Activated B cell treated with CpG ODN at 0.5 μM for 24 hours (primary cell): ENCODE measurements at places on chromosomes 6 and 20.

- no peaks in the 10 kb centered on the region for H3K4me1 ChIP-seq
- no peaks in the 10 kb centered on the region for H3K36me3 ChIP-seq
- no peak within 1 kb of the TSS for H3K4me3 ChIP-seq
- no peak within 1 kb of the TSS for H3K27ac ChIP-seq
- H3K27me3 ChIP-seq, result peaks cover 48% of the 10 kb centered on the region
- DNase-seq, result peak; percentile 29
Measured at GRCh38 chr6:109978174-109979032, at the start of gene GPR6. Gene GPR6 (plus strand): TSS chr6:109978311. CDS start chr6:109979113, 802 bp downstream.

DNA sequence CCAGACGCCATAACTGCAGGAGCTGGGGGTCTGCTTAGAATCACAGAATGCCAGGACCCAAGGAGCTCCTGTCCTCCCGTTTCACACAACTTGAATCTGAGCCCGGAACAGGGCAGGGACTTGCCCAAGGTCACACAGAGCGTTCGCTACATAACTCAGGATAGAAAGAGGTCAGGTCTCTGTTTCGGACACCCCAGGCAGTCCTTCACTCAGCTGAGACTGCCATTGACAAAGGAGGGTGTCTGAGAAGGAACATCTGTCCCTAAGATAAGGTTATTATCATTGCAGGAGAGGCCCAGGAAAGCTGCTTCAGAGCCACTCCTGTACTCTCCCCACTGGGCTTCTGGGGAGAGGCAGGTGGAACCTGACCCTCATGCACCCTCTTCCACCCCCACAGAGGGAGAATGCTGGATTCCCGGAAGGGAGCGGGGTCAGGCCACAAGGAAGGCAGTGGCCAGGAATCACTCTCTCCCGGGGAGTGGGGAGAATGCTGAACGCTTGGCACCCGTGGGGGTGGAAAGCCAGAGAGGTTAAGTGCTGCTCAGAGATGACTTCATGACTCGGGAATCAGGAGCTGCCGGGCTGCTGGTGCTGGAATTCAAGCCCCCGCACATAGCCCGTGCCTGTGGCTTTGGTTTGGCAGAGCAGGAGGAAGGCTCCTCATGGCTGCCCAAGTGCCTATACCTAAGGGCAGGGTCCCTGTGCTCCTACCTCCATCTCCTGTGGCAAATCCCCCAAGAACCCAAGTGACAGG lies 10.7 kb downstream of the SDC4 start:
- no peaks in the 10 kb centered on the region for H3K4me1 ChIP-seq
- DNase-seq, result no peak
- H3K4me3 ChIP-seq, result no peak overlapping the region
- peaks cover 5% of the 10 kb centered on the region for H3K27me3 ChIP-seq
- no peaks in the 10 kb centered on the region for H3K36me3 ChIP-seq

- peaks cover 25% of the 10 kb centered on the region for H3K27me3 ChIP-seq
- no peak for DNase-seq
- no peaks in the 10 kb centered on the region for H3K4me1 ChIP-seq
- no peak overlapping the region for H3K27ac ChIP-seq
- no peak overlapping the region for H3K4me3 ChIP-seq
Measured at GRCh38 chr6:26351544-26351953, 13.4 kb upstream of the BTN3A2 start.

DNA sequence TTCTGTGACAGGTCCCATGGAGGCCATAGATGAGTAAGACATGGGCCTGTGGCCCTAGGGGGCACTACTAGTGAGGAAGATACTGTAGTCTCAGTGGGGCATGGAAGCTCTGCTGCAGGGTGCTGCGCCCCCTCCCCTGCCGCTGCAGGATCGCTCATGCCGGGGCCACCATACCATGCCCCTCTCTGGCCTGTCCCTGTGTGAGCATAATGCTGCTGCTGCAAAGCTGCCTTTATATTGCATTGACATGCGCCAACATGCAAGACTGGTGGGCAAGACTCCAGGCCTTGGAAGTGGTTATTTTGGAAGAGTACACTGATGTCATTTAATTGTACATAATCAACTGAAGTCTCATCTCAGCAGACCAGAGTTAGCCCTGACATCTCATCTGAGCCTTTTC lies 60.0 kb downstream of the TOX2 start:
- DNase-seq, result no peak
- H3K27ac ChIP-seq, result no peak overlapping the region
- no peaks in the 10 kb centered on the region for H3K4me1 ChIP-seq

DNA sequence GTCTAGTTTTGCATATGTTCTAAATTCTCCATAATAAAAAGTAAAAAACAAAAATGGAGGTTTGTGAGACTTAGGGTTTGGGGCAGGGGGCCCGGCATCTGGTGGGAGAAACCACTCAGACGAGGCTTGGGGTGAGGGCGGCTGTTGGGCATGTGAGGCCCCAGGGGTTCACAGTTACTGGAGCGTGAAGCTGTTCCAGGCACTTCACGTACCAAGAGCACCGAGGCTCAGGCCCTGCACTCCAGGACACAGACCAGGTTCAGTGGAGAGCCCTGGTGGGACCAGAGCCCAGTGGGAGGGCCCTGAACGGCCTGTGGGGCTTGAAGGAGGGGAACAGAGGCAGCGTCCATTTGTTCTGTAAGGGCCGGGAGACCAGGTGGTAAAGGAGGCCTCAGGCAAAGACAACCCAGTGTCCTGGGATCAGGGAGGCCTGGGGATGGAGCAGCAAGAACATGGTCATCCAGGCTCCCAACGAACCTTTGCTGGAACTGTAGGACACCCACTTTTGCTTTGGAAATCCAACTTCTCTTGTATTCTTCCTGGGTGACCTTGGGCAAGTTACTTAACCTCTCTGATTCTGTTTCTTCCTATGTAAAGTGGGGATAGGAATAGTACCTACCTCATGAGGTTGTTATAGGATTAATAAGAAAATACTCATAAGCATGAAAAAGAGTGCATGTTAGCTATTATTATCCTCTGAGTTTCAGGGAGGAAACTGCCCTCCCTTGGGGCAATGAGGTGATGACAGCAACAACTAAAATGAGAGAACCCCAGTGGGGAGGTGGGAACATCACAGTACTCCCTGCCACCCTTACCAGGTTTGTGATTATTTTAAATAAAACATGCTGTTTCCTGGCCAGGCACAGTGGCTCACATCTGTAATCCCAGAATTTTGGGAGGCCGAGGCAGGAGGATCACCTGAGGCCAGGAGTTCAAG lies 1.1 kb upstream of the FGD2 start:
- no peak for DNase-seq
- H3K4me1 ChIP-seq, result peaks cover 82% of the 10 kb centered on the region
- H3K4me3 ChIP-seq, result peak overlapping the region; percentile 100
- peak overlapping the region; percentile 92 for H3K27ac ChIP-seq

DNA sequence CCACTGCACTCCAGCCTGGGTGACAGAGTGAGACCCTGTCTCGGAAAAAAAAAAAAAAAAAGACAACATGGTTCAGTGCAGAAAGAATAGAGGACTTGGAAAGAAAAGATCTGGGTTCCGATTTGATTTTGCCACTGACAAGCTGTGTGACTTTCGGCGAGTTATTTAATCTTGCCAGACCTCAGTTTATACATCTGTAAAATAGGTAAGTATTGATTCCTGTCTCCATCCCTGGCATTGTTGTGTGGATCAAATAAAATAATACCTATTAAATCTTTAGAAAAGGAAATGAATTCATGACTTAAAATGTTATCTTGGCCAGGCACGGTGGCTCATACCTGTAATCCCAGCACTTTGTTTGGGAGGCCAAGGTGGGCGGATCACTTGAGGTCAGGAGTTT lies 7.0 kb downstream of the ITCH start:
- no peak for DNase-seq
- H3K27ac ChIP-seq, result no peak overlapping the region
- H3K4me3 ChIP-seq, result no peak overlapping the region
- peaks cover 58% of the 10 kb centered on the region for H3K36me3 ChIP-seq

DNA sequence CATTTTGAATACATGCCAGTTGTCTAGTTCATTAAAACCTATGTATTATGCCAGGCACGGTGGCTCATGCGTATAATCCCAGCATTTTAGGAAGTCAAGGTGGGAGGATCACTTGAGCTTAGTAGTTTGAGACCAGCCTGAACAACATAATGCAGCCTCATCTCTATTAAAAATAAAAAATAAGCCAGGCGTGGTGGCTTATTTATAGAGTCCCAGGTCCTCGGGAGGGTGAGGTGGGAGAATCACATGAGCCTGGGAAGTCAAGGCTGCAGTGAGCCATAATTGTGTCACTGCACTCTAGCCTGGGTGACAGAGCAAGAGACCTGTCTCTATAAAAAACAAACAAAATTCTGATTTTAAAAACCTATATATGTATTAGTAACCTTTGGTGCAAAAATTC lies 27.5 kb downstream of the ORC3 start:
- no peak overlapping the region for H3K27ac ChIP-seq
- no peak overlapping the region for H3K4me3 ChIP-seq
- no peaks in the 10 kb centered on the region for H3K4me1 ChIP-seq

DNA sequence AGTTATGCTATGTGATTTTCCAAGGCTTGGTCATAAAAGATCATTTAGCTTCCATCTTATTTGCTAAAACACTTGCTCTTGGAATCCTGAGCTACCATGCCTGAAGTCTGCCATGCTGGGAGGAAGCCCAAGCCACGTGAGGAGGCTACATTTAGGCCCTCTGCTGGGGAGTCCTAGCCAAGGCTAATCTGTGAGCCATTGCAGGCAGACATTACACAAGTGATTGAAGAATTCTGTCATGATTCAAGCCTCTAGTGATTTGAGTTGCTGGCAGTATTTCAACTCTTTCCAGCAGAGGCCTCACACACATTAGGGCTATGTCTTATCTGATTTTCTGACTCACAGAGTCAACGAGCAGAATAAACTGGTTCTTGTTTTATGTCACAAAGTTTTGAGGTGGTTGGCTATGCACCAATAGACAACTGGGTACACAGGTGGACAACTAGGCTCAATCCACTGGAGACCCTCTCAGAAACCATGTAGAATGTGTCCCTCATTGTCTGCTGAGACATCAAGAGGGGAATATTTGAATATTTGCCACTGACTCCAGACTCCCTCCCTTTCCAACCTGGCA lies 227.2 kb upstream of the SULF2 start:
- peaks cover 8% of the 10 kb centered on the region for H3K4me1 ChIP-seq
- H3K27ac ChIP-seq, result no peak overlapping the region
- H3K27me3 ChIP-seq, result peaks cover 3% of the 10 kb centered on the region
- no peak for DNase-seq
- H3K4me3 ChIP-seq, result no peak overlapping the region
- no peaks in the 10 kb centered on the region for H3K36me3 ChIP-seq

DNA sequence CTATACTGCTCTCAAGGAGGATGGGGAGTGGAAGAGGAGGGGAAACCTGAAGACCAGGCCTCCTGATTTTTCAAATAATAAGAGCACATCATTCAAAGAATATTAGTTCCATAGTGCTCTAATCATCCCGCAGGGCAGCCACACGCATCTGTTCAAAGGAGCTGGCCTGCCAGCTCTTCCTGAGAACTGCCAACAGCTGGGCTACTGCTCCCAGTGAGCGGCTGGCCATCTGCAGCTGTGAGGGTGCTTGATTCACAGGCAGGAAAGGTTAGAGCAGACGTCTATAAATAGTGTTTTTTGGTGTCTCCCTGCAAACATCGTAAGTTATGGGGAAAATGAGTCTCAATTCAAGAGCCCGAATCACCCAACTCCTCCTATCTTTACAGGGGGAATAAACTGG lies 17.3 kb downstream of the NSFL1C start:
- peaks cover 97% of the 10 kb centered on the region for H3K36me3 ChIP-seq
- H3K4me3 ChIP-seq, result no peak overlapping the region
- no peaks in the 10 kb centered on the region for H3K4me1 ChIP-seq

- H3K27ac ChIP-seq, result no peak overlapping the region
- no peak overlapping the region for H3K4me3 ChIP-seq
- peaks cover 45% of the 10 kb centered on the region for H3K4me1 ChIP-seq
- DNase-seq, result no peak
Measured at GRCh38 chr6:111600588-111601445, 4.9 kb downstream of the TRAF3IP2 start.

GRCh38 chr6:3946778-3947177 lies 97.6 kb downstream of the FAM50B start:
- no peaks in the 10 kb centered on the region for H3K36me3 ChIP-seq
- no peak overlapping the region for H3K4me3 ChIP-seq
- DNase-seq, result no peak
- no peak overlapping the region for H3K27ac ChIP-seq

DNA sequence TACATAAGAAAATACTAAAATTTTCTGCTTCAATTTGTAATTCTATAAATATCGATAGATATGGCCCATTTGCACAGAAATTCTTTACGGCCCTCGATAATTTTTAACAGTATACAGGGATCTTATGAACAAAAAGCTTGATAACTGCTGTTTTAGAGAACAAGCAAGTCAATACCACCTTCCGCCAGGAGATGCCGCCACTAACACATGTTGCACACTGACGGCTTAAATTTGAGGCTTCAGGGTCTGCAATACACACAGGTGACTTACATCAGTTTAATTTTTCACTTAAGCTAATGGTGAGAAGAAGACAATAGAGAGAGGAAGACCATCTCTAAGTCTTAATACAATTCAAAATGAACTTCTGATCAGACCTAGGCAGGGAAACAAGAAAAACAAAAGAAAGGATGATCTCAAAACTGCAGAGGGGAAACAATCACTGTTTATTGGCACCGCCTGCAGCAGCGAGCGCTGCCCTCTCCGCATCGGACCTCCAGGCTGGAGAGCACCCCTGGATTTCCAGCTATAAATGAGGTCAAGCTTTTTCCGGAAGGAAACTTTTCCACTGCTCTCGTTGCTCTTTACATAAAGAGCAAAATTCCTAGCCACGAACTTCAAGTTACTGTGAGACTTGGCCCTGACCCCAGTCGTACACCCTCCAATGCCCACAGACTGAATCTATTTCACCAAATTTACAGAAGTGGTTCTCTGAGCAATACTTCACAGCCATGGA lies 53.9 kb downstream of the OTOR start:
- no peaks in the 10 kb centered on the region for H3K36me3 ChIP-seq
- no peak overlapping the region for H3K27ac ChIP-seq
- peaks cover 33% of the 10 kb centered on the region for H3K27me3 ChIP-seq
- DNase-seq, result peak; percentile 30

DNA sequence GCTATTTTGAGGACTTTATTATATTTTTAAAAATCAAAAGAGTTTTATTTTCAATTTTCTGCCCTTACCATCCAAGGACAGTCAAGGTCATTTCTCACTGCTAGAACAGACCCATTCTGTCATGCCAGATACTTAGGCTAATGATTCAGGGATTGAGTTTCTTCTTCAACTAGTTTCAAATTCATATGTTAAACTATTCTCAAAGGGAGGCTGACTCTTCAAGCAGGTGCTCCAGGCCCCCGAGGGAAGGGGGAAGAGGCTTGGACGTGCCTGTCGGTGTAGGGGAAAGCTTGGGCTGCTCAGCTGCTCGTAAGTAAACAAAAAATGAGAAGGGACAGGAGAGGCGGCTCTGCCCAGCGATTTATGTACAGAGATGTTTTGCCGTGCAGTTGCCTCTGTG lies 69.4 kb upstream of the MYLIP start:
- H3K27ac ChIP-seq, result no peak overlapping the region
- no peak for DNase-seq
- no peaks in the 10 kb centered on the region for H3K4me1 ChIP-seq
- no peak overlapping the region for H3K4me3 ChIP-seq
- H3K36me3 ChIP-seq, result no peaks in the 10 kb centered on the region

GRCh38 chr6:39599341-39599740 lies 125.9 kb downstream of the KIF6 start:
- no peak overlapping the region for H3K27ac ChIP-seq
- H3K4me3 ChIP-seq, result no peak overlapping the region
- no peaks in the 10 kb centered on the region for H3K4me1 ChIP-seq
